ENCODE measurements at places on chromosomes 3 and 15.

DNA sequence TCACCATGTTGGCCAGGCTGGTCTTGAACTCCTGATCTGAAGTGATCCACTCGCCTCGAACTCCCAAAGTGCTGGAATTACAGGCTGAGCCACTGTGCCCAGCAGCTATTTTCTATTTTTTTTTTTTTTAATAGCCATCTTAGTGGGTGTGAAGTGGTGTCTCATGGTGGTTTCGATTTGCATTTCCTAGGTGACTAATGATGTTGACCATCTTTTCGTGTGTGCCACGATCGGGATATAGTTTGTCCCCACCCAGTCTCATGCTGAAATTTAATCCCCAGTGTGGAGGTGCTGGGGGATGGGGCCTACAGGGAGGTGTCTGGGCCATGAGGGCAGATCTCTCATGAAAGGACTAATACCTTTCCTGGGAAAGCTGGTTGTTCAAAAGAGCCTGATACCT lies 41.8 kb upstream of the MUC13 start:
- peaks cover 13% of the 10 kb centered on the region for H3K4me1 ChIP-seq
- no peak for DNase-seq
- no peak overlapping the region for H3K27ac ChIP-seq
- H3K36me3 ChIP-seq = peaks cover 43% of the 10 kb centered on the region
- H3K4me3 ChIP-seq = no peak overlapping the region

- no peaks in the 10 kb centered on the region for H3K27me3 ChIP-seq
- peaks cover 46% of the 10 kb centered on the region for H3K4me1 ChIP-seq
- no peaks in the 10 kb centered on the region for H3K36me3 ChIP-seq
- H3K4me3 ChIP-seq = no peak overlapping the region
Measured at GRCh38 chr15:101156509-101157159, 95.2 kb downstream of the CHSY1 start.

DNA sequence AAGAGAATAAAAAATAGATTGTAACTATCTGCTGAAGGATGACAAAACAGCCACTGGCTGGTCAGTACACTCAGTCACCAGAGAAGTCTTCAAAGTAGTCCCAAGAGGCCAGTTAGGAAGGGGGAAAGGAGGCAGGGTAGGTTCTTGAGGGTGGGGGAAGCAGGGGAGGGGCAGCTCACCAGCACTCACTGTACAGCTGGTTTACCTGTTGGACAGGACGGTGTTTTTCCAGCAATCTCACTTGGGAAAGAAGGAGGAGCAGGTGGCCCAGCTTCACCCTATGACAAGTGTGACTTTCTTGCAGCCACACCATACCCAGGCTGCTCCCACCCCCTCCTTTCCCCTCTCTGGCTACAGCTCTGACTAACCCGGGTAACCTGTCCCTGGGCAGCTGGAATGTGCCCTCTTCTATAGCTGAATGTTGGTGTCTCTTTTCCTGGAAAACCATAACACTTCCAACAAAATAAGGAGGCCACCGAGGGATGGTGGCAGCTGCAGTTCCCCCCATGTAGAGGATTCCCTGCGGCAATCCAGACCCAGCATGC lies 203.4 kb upstream of the NSMCE3 start:
- DNase-seq = no peak
- H3K4me1 ChIP-seq = no peaks in the 10 kb centered on the region
- H3K4me3 ChIP-seq = no peak overlapping the region

- peaks cover 39% of the 10 kb centered on the region for H3K4me1 ChIP-seq
- H3K4me3 ChIP-seq = no peak overlapping the region
- no peak for DNase-seq
- H3K27me3 ChIP-seq = no peaks in the 10 kb centered on the region
- H3K36me3 ChIP-seq = no peaks in the 10 kb centered on the region
Measured at GRCh38 chr15:57302640-57303257, 73.6 kb upstream of the CGNL1 start.

- H3K4me3 ChIP-seq = peak overlapping the region; percentile 67
- peak overlapping the region; percentile 85 for H3K27ac ChIP-seq
- no peaks in the 10 kb centered on the region for H3K27me3 ChIP-seq
- peaks cover 66% of the 10 kb centered on the region for H3K4me1 ChIP-seq
Measured at GRCh38 chr15:66294932-66295235, 1.5 kb downstream of the DIS3L start.

DNA sequence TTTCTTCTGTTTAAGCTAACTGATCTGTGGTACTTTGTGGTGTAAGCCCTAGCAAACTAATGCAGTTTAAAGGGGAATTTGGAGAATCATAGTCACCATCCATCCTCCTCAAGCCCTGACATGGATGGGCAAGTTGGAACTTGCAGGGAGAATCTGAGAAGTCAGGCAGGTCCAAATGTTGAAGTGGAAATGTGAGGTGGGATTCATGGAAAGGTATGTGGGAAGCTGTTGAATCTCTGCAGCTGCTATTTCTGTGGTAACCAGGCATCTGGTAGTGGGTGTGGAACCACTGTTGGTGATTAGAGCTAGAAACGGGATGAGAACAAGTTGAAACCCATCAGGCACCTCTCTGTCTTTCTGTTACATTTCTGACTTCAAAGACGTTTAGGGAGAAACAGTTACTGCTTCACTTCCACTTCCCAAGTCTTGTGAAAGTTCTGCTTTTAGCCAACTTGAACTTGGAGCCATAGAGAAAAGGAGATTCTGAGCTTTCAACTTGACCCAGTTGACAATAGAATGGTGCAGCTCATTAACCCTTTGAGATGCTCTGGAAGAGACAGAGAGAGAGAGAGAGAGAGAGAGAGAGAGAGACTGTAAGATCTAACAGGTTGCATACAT lies 38.1 kb upstream of the NMNAT3 start:
- H3K27ac ChIP-seq = no peak overlapping the region
- no peak overlapping the region for H3K4me3 ChIP-seq
- no peaks in the 10 kb centered on the region for H3K36me3 ChIP-seq
- DNase-seq = no peak
- H3K27me3 ChIP-seq = 0 out of 2 replicates have a peak, but pooled peaks cover 5% of the 10 kb centered on the region
- no peaks in the 10 kb centered on the region for H3K4me1 ChIP-seq
